ENCODE measurements at places on chromosomes 5 and 9.

GRCh38 chr5:113005454-113005853 lies 28.9 kb downstream of the DCP2 start:
- DNase-seq: no peak

DNA sequence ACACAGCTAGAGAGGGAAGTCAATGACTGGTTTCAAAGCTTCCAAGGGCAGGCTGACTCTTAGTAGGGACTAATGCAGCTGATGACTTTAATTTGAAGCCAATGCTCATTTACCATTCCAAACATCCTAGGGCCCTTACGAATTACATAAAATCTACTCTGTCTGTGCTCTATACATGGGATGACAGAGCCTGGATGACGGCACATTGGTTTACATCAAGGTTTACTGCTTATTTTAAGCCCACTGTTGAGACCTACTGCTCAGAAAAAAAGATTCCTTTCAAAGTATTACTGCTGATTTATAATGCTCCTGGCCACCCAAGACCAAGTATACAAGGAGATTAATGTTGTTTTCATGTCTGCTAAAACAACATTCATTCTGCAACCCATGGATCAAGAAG lies 74.1 kb downstream of the DAP start:
- DNase-seq: no peak

GRCh38 chr9:113651896-113652295 lies 188.4 kb downstream of the RGS3 start:
- DNase-seq: no peak

DNA sequence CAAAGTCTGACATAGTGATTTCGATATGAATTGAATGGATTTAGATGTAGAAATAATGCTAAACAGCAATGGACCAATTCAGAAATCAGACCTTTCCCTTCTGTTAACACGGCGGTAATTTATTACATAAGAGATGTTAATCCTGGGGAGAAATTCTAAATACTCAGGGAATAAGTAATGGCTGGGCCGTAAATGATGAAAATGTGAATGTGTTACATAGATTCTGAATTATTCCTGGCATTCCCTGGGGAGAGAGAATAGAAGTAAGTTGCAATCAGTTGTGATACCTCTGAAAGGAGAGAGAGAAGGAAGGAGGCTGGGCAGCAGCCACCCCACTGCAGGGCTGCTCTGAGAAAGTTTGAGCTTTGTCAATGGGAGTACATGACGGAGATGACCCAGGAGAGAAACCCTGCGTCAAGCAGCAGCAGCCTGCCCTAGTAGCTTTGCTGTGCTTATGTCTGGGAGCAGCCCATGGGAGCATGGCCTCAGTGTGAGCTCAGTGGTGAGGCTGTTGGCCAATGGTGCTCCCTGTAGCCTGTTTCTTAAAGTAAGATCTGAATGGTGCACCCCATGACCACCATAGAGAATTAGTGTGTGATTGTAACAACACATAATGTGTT lies 420.1 kb downstream of the MTRR start:
- no peak for DNase-seq

DNA sequence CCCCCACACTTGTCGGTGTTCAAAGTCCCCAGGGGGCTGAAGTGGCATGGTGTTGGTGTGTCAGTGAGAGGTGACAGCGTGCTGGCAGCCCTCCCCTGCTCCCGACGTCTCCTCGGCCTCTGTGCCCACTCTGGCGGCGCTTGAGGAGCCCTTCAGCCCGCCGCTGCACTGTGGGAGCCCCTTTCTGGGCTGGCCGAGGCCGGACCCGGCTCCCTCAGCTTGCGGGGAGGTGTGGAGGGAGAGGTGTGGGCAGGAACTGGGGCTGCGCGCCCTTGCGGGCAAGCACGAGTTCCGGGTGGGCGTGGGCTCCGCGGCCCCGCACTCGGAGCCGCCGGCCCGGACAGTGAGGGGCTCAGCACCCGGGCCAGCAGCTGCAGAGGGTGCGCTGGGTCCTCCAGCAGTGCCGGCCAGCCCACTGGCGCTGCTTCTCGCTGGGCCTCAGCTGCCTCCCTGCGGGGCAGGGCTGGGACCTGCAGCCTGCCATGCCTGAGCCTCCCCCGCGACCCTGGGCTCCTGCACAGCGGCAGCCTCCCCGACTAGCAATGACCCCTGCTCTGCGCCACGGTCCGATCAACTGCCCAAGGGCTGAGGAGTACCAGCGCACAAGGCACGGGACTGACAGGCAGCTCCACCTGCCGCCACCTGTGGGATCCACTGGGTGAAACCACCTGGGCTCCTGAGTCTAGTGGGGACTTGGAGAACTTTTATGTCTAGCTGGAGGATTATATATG lies 224.1 kb upstream of the RIOK2 start:
- DNase-seq: no peak

DNA sequence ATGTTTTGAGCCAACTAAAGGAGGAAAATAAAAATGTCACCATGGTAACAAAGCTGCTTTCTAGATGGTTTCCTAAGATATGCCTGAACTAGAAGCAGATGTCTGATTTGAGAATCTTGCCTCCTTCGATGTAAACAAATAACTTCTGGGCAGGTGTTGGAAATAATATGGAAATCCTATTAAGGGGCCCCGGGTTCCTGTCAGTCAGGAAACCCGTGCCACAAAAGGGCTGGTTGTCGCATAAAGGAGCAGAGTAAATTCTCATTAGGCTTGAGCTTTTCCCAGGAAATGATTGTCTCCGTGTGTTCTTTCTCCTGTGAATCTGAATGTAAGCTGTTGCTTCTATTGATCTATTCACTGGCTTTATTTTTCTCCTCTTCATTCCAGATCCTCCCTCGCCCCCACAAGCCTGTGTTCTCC lies 90.8 kb downstream of the TLE4 start:
- no peak for DNase-seq

DNA sequence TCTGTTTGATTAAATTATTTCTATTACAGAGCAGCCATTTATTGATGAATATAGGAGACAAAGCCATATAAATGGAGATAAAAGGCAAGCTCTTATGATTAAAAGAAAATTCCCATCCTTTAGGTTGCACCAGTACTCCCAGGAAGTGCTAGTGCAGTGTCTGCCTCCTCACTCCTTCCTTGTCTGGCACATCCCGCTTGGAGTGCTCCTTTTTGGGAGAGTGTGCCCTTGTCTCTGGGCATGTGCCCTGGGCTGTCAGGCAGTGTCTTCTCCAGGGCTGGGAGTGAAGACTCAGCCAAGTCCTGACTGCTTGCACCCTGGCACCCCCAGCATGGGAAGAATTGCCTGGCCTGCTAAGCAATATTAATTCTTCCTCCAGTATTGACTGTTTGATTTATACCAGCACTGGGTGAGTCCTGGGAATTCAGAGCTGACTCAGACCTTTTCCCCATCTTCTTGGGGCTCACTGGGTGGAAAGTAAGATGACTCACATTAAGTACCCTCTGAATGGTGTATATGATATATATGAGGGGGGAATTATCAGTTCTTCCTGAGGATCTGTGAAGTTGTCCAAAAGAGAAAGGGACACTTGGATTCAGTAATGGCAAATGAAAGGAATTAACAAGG lies 62.1 kb downstream of the ZSWIM6 start:
- DNase-seq: no peak

- no peak for DNase-seq
Observed at GRCh38 chr9:14994738-14995137, 84.5 kb upstream of the FREM1 start.

GRCh38 chr5:2129568-2130272 lies 247.0 kb upstream of the IRX4 start:
- no peak for DNase-seq

- DNase-seq: no peak
Observed at GRCh38 chr9:5846501-5846921, 13.6 kb upstream of the ERMP1 start.

GRCh38 chr9:86685556-86685955 lies 261.8 kb downstream of the GAS1 start:
- DNase-seq: no peak

DNA sequence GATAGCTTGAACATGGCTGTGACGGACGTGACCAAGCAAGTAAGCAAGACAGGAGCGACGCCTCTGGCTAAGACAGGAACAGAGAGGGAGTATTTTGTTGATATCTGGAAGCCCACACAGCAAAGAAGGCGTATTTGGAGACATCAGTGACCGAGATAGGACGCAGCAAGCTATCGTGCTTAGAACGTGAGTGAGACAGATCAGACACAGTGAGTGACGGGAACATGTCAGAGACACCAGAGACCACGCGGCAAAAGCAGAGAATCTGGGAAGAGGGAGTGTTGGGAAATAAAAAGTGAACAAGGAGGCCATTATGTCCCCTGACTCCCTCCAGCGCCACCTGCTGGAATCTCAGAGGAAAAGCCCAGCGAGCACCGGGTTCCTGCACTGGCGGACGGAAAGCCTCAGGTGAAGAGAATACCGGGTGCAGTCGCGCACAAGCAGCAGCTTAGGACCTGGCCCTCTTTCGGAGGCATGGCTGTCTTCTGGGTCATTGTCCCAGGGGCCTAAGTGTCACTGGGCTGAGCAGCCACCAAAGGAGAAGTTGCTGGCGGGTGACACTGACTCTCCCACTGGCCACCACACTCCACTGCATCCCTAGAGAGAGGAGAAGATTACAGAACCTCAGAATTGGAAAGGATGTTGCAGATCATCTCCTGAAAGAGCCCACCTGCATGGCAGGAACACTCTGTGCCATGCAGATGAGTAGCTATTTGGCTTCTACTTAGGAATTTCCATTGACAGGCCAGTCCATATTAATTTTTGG lies 99.1 kb downstream of the FBXO38 start:
- peak; percentile 30 for DNase-seq

Measured in activated T-helper 9 cell treated with anti-CD3 and anti-CD28 coated beads, Interleukin-2, amount 50 U/mL, for 16 hours (primary cell).